Left renal cortex interstitium (tissue), 4 donors: ENCODE measurements at places on chromosomes 3 and 15.

- DNase-seq, result no peak
Observed at GRCh38 chr3:31440878-31441277, 91.8 kb upstream of the STT3B start.

- DNase-seq, result no peak
Observed at GRCh38 chr3:183013856-183014255, 33.5 kb upstream of the DCUN1D1 start.

DNA sequence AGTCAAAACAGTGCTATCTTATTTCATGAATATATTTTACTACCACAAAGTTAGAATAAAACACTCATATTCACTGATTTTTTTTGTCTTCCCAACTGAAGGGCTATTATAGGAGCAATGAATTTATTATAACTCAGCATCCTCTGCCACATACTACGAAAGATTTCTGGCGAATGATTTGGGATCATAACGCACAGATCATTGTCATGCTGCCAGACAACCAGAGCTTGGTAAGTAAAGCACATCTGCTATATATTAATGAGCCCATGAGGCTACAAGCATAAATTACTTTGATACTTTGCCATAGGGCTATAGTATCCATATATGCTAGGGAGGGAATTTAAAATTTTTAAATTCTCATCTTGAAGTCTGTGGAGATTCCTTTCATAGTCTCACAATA is 95.9 kb downstream of the FEZF2 start:
- DNase-seq, result no peak

- no peak for DNase-seq
Observed at GRCh38 chr15:27956285-27956684, 142.8 kb downstream of the OCA2 start.

- DNase-seq, result no peak
Observed at GRCh38 chr3:41158947-41159346, 40.4 kb upstream of the CTNNB1 start.

DNA sequence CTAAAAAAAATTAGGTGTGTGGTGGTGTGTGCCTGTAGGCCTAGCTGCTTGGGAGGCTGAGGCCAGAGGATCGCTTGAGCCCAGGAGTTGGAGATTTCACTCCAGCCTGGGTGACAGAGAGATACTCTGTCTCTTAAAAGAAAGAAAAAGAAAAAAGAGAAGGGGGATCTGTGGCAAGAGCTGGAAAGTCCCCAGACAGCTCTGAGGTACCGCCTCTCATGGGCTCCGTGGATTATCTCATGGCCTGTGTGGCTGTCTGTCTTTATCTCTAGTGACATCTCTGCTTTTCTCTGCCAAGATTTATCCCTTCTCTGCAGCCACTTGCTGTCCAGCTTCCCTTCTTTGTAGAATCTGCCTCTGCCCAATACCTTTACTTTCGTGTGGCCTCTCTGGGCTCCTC is 5.7 kb downstream of the EXOSC7 start:
- no peak for DNase-seq

DNA sequence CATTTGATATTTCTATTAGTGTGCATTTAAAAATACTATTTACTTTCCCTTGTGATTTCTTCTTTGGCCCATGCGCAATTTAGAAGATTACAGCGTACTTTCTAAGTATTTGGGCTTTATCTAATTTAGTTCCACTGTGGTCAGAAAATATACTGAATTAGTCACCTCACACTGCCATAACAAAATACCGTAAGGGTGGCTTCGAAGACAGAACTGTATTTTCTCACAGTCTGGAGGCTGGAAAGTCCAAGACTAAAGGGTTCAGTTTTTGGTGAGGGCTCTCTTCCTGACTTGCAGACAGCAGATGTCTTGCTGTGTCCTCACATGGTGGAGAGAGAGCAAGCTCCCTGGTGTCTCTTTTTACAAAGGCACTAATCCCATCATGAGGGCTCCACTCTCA is 286.2 kb downstream of the ADAMTSL3 start:
- DNase-seq, result no peak

- DNase-seq, result no peak
Observed at GRCh38 chr15:86489981-86490380, 410.3 kb downstream of the AGBL1 start.

DNA sequence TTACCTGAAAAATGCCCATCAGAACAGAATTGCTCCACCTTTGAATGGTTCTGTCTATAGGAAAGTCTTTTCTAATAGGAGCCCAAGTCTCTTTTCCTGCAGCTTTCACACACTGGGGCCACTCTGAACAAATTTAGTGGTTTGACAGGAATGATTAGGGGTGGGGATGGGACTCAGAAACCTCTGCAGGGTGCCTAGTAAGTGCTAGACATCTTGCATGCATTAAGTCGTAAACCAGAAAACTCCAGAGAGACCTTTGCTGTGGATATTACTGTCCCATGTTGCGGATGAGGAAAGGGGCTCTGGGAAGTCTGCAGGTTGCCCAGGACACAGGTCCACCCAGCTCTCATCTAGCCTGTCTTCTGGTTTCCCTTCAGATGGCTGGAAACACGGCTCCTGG is 189.7 kb downstream of the OPA1 start:
- no peak for DNase-seq

GRCh38 chr3:134357914-134358811 is 16.1 kb downstream of the AMOTL2 start:
- no peak for DNase-seq

DNA sequence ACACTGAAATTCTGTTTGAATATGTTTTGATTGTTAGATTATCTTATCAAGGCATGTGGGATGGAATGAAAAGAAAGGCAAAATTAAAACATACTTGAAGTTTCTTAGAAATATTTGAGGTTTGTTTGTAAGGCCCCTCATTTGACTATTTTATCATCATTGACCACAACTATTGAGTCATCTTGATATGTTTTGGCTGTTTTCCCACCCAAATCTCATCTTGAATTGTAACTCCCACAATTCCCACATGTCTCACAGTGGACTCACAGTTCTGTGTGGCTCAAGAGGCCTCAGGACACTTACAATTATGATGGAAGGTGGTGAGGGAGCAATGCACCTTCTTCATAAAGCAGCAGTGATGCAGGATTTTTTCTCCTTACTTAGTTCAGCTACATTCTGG is 917.1 kb downstream of the PLOD2 start:
- no peak for DNase-seq

DNA sequence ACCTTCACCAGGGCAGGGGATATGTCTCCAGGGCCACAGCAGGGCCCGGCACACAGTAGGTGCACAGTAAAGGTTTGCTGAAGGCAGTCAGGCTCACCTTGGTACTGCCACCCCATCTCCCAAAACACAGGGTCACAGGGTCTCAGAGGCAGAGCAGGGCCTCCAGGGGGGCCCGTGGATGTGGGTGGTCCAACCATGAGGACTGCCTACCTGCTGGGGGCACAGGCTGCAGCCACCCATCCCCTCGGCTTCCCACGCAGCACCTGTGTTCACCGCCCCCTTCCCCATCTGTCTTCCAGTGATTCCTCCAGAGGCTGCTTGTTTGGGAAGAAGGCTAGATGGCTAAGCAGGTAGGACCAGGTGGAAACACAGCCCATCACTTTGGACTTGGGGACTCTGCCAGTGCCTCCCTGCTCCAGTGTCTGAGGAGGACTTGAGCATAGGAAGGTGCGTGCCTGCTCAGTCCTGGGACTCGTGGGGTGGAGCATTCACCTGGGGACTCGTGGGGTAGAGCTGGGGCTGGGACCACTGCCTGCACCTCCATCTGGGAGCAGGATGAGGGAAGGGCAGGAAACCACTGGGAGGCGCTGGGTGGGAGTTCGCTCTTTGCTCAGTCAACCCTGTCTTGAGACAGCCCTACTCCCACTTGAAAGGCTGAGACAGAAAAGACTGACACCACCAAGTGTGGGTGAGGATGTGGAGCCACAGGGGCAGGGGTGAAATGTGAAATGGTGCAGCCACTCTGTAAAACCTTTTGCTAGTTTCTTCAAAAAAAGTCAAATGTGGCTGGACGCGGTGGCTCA is 18.8 kb upstream of the PLXND1 start:
- DNase-seq, result no peak

GRCh38 chr3:168212664-168213285 is 117.1 kb upstream of the GOLIM4 start:
- DNase-seq, result no peak

GRCh38 chr3:97269202-97269601 is 454.8 kb downstream of the EPHA6 start:
- no peak for DNase-seq

- DNase-seq, result no peak
Observed at GRCh38 chr3:53195602-53196574, 34.9 kb downstream of the PRKCD start.

DNA sequence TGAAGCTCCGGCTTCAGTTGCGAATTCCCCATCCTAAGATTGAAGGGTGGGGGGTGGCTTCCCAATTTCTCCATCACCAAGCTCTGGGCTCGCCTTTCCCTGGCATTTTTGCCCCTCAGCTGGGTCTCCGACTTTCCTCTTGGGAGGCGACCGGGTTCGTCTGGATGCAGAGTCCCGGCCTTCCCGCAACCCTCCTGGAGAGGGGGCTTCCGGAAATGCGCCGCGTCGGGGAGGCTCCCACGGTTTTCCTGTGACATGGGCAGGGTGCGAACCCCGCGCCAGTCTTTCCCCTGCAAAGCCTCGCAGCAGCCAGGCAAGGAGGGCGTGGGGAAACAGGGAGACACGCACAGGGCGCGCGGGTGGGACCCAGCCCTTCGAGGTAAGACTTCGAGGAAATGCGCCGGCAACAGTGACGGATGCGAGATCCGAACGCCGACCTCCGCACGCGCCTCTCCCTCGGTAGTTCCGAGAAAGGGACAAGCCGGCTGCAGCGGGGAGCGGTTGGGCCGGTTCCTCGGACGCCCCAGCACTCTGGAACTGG is 466 bp upstream of the HCN4 start:
- DNase-seq, result no peak

DNA sequence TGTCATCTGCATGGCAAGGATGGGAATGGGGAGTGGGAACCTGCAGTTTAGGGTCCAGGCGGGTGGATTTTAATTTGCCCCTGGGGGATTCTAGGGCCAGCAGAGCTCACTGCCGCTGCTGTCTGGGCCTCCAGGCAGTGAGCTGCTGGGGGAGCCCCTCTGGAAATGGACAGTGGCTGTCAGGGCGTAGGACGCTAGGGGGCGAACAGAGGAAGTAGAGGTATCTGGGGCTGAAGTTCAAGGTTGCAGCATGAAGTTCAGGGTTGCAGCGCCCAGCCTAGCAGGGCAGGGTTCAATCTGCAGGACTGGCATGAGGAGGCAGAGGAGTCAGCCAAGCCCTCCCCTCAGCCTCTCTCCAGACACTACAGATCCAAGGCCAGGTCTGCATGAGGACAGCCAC is 49.5 kb downstream of the APBA2 start:
- no peak for DNase-seq

DNA sequence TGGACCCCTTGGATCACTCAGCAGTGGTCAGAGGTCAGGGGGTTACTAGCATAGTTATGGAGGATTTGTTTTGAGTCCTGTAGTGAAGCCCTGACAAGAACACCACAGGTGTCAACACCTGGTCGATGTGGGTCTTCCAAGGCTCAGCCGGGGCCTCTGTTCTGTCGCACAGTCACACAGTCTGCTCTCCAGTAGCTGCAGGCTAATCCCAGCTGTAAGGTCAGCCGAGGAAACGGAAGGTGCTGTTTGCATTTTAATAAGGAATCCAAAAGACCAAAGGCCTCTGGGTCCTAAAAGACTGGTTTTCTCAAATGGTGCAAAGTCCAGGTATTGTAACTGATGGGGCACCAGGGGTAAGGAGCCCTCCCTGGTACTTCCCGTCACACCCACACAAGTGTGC is 71.7 kb downstream of the RPLP1 start:
- no peak for DNase-seq

DNA sequence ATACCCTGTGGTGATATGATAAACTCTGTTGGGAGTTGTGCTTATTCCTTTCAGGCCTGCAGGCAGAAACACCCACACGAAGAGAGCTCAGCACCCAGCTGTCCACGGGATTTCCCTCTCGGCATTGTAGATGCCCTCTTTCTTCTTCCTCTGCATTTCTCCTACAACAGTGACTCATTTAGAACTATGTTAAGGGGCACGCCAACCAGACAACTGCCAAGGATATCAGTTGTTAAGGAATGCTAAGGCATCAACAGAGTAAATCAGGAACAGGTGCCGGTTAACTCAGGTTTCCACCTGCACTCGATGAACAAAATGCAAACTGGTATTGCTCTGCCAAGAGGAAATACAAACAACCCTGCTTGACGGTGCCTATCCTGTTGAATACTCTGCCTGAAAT is 270.0 kb upstream of the PEX5L start:
- no peak for DNase-seq

DNA sequence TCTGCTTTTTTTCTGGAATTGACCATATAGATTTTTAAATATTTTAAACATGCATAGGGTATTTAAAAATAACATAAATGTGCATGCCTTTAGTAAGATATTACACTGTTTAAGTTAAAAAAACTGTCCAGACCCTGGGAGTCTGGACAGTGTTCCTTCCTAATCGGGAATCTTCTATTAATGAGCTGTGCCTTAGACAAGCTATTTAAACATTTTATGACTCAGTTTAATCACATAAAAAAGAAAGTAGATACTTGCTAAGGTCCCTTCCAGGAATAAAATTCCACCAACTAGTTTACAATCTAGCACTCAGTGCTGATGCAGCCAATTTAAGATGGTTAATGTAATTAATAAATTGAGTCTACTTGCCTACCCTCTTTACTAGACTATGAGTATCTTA is 140.4 kb upstream of the DPH6 start:
- no peak for DNase-seq

DNA sequence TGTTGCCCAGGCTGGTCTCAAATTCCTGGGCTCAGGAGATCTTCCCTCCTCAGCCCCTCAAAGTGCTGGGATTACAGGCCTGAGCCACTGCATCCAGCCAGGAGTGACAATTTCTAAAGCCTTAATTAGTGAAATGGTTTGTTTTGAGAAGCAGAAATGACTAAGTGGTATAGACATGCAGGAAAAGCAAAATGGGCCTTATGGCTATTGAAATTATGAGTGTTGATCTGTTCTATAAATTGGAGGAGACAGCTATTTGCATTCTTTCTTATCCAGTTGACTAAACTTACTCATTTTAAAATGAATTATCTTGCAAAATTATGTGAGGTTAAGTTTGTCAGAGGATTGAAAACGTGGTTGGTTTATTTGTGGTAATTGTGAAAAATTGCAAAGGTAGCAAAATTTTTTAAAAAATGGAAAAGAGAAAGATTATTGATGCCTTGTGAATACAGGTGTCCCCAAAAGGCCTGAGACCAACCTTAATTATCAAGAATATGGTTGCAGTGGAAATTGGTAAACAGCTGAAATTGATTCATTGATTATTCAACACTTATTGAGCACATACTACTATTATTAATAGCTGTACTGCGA is 7.9 kb downstream of the RAP2B start:
- no peak for DNase-seq

DNA sequence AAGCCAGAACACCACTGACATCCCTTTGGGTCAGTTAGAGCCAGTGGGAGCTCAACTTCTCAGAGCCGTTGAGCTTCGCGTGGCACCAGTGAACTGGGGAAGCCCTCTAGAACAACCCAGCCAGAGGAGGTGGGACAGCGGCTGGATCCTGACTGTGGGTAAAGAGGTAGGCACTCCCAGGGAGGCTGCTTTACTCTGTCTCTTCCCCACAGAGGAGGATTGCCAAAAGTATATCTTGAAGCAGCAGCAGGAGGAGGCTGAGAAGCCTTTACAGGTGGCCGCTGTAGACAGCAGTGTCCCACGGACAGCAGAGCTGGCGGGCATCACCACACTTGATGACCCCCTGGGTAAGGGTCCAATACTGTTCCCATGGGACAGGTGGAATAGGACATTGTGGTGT is 1.2 kb downstream of the MYD88 start:
- no peak for DNase-seq
